ENCODE measurements at places on chromosomes 3 and 15.

- no peak for DNase-seq
Measured at GRCh38 chr3:73633453-73633852, 8.7 kb upstream of the PDZRN3 start.

DNA sequence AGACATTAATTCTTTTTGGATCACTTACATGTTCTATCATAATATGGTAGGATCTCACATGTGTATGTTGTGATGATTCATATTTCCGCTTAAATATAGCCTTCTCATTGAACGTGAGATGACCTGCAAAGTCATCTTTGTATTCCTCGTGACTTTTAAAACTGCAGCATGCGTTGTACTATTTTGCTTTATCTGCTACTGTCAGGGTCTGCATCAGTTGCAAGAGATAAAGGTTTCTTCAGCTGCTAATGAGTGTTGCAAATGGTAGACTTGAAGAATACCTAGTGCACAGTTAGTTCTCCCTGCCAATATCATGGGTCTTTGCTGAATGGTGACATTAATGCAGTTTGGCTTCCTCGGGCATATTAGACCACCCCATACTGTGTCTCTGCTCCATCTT is 31.8 kb downstream of the REC114 start:
- no peak for DNase-seq

- no peak for DNase-seq
Measured at GRCh38 chr3:71859123-71859519, 74.2 kb upstream of the PROK2 start.

DNA sequence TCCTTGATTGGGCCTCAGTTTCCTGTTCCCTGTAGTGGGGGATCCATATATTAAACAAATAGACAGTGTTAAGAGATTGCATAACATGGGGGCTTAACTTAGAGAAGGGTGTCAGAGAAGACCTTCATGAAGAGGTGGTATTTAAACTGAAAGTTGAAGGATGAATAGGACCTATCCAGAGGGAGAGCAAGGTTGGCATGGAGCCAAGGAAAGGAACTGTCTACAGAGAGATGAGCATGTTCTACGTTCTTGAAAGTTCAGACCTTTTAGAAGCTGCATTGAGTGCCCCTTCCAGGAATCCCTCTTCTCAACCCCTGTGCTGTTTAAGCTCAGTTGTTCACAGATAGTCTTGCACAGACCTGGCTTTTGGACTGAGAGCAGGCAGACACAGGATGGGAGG is 2.4 kb downstream of the HTD2 start:
- DNase-seq: no peak

DNA sequence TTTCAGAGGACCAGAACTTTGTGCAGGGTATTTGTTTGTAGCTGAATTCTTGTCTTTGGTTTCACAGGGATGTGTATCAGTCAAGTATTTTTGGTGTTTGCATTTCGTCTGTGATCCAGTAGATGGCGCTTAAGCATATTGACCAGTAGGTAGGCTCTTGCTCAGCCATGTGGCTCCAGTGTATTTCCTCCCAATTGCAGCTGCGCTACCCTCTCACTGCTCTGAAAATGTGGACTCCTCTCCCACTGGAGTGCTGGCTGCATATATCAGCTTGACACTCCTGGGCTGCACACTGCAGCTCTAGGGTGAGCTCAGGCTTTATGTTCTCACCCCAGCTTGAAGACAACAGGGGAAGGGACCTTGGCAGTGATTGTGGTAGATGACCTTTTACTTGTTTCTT is 1264.3 kb upstream of the ALCAM start:
- DNase-seq: no peak

DNA sequence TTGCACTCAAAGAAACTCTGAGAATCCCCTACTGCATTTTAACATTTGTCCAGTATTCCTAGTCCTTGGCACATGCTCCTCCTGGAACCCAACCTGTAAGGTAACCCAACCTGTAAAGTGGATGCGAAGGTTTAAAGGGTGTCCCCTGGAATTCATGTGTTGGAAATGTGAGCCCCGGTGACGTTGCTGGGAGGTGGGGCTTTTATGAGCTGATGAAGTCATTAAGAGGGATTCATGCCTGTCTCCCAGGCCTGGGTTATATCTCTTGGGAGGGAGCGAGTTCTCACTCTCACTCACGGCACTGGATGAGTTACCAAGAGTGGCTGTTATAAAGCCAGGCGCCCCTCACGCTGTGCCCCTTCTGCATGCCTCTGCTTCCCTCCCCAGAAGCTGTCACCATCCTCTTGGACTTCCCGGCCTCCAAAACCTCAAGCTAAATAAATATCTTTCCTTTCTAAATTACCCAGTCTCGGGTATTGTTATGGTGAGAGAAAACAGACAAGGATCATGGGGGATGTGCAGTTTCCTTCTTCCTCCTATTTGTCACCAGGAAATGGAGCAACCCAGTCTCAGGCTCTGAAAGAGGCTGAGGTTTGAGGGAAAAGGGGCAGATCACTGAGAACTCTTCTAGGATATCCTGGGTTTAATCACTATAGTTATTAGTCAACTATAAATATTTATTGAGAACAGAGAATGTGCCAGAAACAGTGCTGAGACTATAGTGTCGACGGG is 7.6 kb downstream of the XXYLT1 start:
- DNase-seq: no peak

- no peak for DNase-seq
Measured at GRCh38 chr3:146326875-146327543, 76.1 kb upstream of the PLSCR4 start.

- no peak for DNase-seq
Measured at GRCh38 chr15:23857028-23857641, 170.0 kb upstream of the NDN start.

- no peak for DNase-seq
Measured at GRCh38 chr3:52831500-52832301, 1.2 kb upstream of the ITIH4 start.

DNA sequence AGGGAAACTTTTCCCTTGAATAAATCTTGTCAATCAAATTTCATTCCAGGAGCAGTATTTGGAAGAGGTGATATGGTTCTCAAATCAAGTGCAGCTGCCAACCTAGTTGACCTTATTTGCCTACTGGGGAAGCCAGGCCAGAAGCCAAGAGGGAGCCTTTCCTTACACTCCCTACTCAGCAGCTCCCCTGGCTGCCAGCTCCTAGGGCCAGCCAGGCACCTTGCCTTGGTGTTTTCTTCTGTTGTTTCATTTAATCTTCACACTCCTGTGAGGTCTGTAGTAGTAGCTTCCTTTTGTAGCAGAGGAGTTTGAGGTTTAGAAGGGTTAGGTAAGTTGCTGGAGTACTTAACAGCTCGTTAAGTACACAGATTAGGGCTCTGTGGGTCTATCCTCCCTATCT is 22.6 kb downstream of the MKRN2OS start:
- DNase-seq: no peak

DNA sequence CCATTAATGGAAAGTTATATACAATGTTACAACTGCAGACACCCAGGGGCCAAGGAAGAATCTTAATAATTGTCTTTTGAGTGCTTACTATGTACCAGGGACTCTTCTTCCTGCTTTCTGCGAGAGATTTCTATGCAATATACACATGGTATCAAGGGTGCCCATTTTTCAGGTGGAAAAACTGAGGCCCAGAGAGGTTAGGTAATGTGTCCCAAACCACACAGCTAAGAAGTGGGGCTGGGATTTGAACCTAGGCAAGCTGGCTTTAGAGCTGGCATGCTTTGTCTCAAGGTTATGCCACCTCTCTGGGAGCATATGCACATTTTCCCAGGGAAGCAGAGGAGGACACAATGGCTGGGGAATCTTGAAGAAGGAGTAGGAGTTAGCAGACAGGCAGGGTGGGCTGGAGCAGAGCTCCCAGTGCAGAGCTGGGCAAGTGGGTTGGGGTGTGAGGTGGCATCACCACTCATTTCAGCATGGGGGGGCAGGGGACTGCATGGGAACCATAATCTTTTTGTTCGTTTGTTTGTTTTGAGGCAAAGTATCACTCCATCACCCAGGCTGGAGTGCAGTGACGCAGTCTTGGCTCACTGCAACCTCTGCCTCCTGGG is 339.8 kb upstream of the LRRFIP2 start:
- no peak for DNase-seq

- no peak for DNase-seq
Measured at GRCh38 chr3:42654331-42655201, 1.1 kb downstream of the ZBTB47 start.

Measured in stimulated activated CD8-positive, alpha-beta memory T cell treated with anti-CD3 and anti-CD28 coated beads, Interleukin-4, amount 100 ng/mL, for 1 hour (primary cell).